Activated CD8-positive, alpha-beta memory T cell treated with anti-CD3 and anti-CD28 coated beads, Interleukin-2, amount 50 U/mL, for 48 hours (primary cell): ENCODE measurements at places on chromosomes 3 and 15.

DNA sequence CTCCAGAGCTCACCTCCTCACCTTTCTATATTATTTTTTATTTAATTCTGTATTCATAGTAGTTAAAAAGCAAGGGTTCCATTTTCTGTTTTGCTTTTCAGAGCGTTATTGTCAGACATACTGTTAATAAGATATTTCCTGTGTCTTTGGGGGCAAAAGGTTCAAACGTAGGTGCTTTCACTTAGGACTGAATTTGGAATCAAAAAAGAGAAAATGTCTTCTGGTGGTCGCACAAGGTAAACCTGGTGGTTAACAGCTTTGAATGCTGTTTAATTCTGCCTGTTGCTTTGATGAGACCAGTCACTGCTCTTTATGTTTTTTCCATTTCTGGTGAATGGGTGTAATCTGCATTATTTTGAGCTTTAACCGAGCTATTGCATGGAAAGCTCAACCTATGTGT, 212.5 kb downstream of the TCF12 start:
- no peak for DNase-seq

DNA sequence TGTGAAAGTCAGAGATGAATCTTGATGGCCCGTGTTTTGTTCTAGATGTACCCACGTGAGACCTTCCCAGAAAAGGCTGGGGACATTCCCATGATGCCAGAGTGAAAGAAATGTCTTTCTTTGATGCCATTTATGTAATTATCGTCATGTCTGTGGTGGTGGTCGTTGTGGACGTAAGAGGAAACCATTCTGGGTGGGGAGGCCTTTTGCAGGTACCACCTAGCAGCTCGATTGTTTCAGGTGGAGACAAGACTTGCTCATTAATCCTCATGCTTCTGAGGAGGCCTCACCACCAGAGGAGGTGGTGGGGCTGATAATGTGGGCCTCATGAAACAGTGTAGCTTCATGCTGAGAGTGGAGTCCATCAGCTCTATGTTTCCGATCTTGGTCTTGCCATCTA, 58.1 kb upstream of the USP3 start:
- DNase-seq, result no peak

GRCh38 chr15:44713006-44713966, 2.0 kb downstream of the B2M start:
- no peak for DNase-seq

DNA sequence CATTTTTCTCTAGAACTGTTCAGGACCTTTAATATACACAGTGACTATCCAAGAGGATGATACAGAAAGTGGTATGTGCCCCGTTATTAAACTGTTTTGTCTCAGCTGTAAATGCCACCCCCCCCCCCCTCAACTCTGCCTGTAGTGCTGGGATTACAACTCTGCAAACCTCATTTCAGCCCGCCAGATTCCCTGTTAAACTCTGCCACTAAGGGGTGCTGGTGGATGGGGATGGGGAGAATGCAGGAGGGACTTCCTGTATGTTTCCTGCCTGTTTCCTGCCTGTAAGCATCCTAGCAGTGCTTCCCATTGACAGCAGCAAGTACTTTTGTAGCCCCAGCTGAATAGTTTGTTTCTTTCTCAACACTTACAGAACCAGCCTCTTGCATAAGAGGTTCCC, 301.7 kb upstream of the RORA start:
- no peak for DNase-seq

DNA sequence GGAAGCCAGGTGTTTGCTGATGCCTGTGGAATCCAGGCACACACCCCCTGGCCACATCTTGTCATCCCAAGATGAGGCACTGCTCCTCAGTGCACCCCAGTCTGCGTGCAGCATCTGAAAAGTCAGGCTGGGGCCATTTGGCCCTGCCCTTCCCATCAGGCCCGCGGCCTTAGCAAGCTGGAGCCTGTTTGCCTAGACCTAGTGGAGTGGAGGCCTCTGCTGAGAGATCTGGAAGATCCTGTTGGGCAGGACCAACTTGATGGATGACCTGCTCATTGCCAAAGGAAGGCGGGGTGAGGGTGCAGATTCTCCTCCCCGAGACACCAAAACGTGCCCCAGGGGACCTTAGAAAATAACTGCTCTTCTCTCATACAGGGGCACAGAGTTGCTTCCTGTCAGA, 220.2 kb downstream of the SHQ1 start:
- no peak for DNase-seq

DNA sequence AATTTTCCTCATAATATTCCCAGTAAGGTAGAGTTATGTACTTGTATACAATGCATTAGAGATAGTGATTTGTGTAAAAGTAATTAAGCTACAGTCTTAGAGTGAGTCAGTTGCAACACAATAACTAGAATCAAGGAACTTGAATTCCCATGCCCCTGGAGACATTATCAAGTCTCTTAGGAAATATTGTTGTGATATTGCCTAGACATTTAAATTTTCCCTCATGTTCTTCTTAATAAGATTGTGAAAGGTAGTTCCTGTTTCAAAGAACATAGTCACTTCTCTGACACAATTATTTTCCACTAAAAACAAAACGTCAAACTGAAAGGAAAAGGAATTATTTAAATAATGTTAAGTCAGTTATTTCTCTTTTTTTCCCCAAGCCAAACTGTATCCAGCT, 13.0 kb upstream of the ATP1B3 start:
- no peak for DNase-seq

GRCh38 chr3:78781351-78781750, 986.4 kb downstream of the ROBO1 start:
- DNase-seq, result no peak
